C1 segment of cervical spinal cord (tissue), 14 donors: ENCODE measurements at places on chromosomes 1 and 21.

GRCh38 chr1:205466595-205467220 lies 10.9 kb upstream of the BLACAT1 start:
- DNase-seq, result no peak

- peak; percentile 39 for DNase-seq
Observed at GRCh38 chr1:200302192-200302920, 107.5 kb downstream of the ZNF281 start.

GRCh38 chr1:119653839-119654170 lies 5.7 kb upstream of the ZNF697 start:
- no peak for DNase-seq

- no peak for DNase-seq
Observed at GRCh38 chr1:19477284-19478249, 7.8 kb downstream of the CAPZB start.

GRCh38 chr21:33268737-33269441 lies 2.7 kb downstream of the IL10RB start:
- no peak for DNase-seq

GRCh38 chr1:35727434-35728040 lies 8.9 kb upstream of the C1orf216 start:
- no peak for DNase-seq

- no peak for DNase-seq
Observed at GRCh38 chr1:97451944-97452343, 468.9 kb downstream of the DPYD start.

GRCh38 chr1:90210633-90211491 lies 216.0 kb downstream of the ZNF326 start:
- no peak for DNase-seq

- DNase-seq, result no peak
Observed at GRCh38 chr1:2802421-2802961, 998 bp upstream of the TTC34 start.

- DNase-seq, result no peak
Observed at GRCh38 chr1:29237129-29237821, 953 bp downstream of the PTPRU start.

DNA sequence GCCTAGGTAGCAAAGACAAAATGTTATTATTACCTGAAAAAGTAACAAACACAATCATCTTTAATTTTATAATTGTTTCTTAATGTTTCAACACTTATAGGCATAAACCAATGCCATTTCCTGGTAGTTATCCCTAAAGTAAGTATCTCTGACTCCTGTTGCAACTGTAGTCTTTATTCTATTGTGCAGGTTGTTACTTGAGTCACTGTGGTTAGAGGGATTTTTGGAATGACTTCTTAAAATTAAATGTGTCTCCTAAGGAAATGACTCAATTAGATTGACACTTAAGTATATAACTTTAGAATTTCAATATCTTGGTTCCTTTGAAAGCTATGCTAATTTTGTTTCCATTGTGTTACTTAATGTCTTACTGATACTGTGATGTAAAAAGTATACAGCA lies 143.9 kb downstream of the PHTF1 start:
- DNase-seq, result no peak

GRCh38 chr1:172867216-172867818 lies 183.4 kb downstream of the TNFSF18 start:
- no peak for DNase-seq

- no peak for DNase-seq
Observed at GRCh38 chr1:26829184-26829911, 2.9 kb downstream of the ZDHHC18 start.

GRCh38 chr1:193183019-193183627 lies 3.3 kb downstream of the B3GALT2 start:
- no peak for DNase-seq

DNA sequence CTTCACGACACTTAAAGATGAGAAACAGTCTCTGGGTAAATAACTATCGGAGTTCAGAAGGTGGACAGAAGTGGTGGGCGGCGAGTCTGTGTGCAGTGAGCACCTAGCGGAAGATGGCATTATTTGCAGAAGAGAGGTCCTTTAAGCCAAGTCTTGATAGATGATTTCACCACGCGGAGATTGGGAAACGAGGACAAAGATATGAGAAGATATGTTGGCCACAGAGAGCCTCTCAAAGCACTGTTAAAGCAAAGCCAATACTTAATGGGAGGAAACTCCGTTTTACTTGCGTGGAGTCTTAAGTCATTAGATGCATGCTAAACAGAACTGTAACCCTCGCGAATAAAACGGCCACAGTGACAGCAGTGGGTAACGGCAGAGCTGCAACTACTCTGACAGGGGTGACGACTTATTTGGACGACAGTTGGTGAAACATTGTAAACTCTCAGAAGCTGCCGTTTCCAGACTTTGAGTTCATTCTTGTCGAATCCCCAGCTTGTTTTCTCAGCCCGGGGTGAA lies 577 bp upstream of the CEP350 start:
- DNase-seq, result peak; percentile 72

DNA sequence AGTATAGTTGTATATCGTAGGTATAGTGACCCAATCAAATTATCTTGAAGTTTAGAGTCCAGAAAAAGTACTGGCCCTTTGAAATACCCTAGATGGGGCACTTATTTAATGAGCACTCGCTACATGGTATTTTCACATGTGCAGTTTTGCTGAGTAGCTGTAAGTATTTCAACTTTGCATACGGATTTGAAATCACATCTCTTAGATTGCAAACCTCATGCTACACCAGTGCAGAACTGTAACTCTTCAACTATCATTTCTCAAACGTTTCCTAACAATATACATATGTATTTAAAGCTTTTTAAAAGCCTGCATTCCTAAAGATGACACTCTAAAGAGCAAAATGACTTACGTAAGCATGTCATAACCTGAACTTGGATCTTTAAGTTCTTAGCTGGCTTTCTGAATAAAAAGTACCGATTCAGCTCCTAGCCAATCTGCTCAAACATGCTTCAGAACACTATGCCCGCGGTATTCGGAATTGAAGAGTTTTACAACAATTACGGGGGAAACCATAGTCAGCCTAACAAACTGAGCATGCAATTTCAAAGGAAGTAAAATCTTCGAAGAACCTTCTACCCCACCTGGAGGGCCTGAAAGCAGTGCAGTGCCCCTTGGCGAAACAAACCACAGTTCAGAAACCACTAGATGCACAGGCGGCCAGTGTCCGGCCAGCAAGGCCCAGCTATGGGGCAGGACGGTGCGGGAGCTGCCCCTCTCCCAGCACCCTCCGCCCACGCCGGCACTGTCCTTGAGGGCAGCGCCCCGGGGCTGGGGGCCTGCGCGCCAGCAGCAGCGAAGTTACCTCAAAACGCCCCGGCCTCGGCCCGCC lies 863 bp downstream of the FH start:
- DNase-seq, result no peak

DNA sequence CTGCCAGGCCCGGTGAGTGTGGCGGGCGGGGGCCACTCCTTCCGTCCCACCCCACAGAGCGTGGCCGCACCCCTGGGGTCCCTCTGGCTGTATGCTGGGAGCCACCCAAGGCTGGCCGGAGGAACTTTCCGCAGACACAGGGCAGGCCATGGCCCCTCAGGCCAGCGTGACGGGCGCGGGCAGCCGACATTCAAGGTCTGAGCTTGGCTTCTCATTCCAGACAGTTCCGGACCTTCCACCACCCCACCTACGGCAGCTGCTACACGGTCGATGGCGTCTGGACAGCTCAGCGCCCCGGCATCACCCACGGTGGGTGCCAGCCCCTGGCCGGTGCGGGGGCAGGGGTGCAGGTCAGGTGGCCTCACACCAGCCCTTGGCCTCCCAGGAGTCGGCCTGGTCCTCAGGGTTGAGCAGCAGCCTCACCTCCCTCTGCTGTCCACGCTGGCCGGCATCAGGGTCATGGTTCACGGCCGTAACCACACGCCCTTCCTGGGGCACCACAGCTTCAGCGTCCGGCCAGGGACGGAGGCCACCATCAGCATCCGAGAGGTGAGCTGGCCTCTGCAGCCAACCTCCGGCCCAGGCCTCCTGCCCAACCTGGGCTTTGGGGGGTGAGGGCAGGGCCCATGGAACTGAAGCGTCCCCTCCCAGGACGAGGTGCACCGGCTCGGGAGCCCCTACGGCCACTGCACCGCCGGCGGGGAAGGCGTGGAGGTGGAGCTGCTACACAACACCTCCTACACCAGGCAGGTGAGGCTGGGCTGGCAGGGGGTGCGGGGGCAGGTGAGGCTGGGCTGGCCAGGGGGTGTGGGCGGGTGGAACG lies 7.3 kb downstream of the SCNN1D start:
- no peak for DNase-seq

- DNase-seq, result no peak
Observed at GRCh38 chr1:181739214-181739613, 255.9 kb downstream of the CACNA1E start.

GRCh38 chr1:15436881-15437442 lies 1.3 kb upstream of the CTRC start:
- DNase-seq, result no peak

DNA sequence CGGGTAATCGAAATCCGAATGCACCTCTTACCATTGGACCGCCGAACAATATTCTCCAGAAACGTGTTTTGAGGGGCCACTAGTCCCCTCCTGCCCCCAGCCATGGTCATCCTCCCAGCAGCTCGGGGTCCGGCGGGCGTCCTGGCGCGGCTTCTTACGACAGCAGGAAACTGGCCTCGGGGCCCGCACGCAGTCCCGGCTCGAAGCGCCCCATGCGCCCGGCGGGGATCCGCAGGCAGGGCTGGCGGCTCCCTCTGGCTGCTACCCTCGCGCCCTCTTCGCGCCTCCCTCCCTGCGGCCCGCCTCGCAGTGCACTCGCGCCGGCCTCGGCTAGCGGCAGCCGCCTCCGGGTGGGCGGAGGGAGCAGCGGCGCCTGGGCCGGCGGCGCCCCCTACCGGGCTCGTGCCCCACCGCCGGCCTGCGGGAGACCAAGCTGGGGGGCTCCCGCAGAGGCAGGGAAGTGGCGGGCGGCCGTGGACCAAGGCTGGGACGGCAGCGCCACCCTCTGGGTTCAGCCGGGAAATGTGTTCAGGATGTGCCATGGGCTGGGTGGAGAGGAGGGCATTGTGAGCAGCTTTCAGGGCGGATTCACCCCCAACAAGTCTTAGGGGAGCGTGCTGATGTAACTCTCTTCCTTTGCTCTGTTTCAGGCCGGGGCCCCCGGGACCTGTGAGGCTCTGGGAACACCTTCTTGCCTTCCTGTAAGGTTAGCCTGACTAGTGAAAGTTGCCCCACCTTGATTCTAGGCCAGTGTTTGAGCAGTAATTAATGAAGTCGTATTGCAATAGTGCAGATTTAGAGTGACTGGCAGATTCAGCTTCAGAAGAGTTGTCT lies at the start of gene KCNH1:
Gene KCNH1 (minus strand): TSS at position 313 of the 834 bp plus-strand sequence. CDS start 203 bp downstream, at position 110.
- peak; percentile 94 for DNase-seq
